ENCODE measurements at places on chromosomes 13 and 19.
A peak's percentile ranks its signal among the peaks of the same experiment; 100 is the strongest.

DNA sequence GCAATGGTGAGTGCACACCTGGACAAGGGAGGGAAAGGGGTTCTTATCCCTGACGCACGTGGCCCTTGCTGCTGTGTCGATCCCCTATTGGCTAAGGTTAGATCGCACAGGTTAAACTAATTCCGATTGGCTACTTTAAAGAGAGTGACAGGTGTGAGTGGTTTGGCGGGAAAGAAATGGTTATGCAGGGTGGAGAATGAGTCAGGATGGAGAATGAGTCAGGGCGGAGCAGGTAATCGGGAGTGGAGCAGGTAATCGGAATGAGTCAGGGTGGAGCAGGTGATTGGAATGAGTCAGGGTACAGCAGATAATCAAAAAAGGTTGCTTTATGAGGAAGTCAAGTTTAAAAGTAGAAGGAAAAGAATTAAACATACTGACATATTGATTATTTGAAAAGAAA lies 24.4 kb upstream of the SIAH3 start:
- no peak for DNase-seq

- no peak for DNase-seq
Measured at GRCh38 chr19:6519289-6519688, 11.5 kb upstream of the TNFSF9 start.

GRCh38 chr13:34004676-34005075 lies 186.7 kb downstream of the RFC3 start:
- DNase-seq: no peak

DNA sequence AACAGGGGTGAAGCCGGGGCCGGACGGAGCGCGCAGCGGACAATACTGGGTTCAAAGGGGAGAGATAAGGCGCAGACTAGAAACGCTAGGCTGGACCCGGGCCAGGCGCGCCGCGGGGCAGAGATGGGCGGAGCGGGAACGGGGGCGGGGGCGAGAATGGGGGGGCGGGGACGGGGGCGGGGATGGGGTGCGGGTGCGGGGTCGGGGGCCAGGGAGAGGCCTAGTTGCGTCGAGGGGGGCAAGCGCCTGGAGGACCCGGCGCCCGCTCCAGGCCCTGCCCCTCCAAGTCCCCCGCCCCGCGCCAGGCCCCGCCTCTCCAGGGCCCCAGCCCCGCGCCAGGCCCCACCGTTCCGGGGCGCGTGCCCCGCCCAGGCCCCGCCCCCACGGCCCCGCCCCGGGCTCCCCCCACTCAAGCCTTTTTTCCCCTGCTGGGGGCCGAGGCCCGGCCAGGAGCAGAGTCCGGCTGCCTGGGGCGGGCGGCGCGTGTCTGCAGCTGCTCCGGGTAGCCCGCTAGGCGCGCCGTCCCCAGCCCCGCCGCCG lies at the start of gene CERS4:
Gene CERS4, plus strand, starts transcription at position 449 of the 540 bp plus-strand sequence. CDS start 41,707 bp downstream, outside the sequence.
- DNase-seq: peak; percentile 93

DNA sequence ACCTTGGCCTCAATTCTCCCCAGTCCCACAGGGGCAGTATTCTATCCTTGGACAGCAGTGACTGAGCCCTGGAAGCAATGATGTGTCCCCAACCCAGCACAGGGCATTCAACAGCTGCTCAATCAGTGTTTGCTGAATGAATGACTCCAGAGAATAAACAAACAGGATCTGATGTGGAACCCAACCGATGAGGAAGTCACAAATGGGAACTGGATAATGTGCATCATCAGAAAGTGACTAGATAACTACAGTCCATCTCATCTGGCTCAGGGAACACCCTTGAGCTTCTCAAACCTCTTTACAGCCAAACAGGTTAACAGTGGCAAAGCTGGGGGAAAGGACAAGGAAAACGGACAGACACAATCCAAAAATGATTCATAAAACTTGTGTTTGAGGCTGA lies 8.2 kb downstream of the SLC25A30 start:
- DNase-seq: no peak

GRCh38 chr19:392375-392970 lies 16.5 kb downstream of the C2CD4C start:
- DNase-seq: peak; percentile 56

- DNase-seq: no peak
Measured at GRCh38 chr13:63024458-63024857, 1608.8 kb upstream of the PCDH20 start.

DNA sequence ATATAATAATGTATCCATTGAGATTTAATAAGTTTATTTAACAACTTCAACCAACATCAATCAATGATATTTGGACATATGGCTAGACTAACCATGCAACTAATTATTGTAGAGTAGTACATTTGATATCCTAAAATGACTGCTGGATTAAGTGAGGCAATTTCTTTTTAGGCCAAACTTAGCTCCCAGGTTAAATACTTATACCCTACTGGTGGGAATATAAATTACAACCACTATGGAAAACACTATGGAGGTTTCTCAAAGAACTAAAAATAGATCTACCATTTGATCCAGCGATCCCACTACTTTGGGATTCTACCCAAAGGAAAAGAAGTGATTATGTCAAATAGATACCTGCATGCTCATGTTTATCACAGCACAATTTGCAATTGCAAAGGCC lies 345.8 kb downstream of the RBM26 start:
- no peak for DNase-seq

- no peak for DNase-seq
Measured at GRCh38 chr13:95231393-95231792, 69.9 kb downstream of the ABCC4 start.

DNA sequence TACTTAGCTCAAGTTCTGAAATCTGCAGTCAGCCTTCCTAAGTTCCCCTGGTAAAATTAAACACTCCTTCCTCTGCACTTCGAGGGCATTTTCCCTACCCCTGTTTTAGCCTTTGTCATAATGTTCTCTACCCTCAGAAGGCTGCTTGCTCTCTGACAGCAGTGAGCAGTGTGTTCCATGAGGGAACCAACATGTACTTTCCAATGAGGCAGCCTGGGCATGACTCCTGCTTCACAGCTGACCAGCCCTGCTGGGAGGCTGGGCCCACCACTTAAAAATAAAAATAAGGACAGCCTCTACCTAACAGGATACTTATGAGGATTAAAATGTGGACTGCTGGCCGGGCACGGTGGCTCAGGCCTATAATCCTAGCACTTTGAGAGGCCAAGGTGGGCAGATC lies 26.4 kb downstream of the RUBCNL start:
- DNase-seq: no peak

DNA sequence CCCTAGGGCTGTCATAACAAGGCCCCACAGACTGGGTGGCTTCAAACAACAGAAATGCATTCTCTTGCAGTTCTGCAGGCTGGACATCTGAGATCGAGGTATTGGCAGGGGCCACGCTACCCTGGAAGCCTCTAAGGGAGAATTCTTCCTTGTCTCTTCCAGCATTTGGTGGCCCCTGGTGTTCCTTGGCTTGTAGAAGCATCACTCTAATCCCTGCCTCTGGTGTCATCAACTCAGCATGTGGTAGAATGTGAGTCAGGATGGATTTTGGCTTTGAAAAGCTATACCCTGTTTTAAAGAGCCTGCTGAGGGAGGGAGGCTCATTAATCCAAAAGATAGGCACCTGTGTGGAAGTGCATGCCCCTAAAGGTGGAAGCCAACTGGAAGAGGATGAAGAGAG lies 7.9 kb upstream of the GGACT start:
- DNase-seq: no peak

DNA sequence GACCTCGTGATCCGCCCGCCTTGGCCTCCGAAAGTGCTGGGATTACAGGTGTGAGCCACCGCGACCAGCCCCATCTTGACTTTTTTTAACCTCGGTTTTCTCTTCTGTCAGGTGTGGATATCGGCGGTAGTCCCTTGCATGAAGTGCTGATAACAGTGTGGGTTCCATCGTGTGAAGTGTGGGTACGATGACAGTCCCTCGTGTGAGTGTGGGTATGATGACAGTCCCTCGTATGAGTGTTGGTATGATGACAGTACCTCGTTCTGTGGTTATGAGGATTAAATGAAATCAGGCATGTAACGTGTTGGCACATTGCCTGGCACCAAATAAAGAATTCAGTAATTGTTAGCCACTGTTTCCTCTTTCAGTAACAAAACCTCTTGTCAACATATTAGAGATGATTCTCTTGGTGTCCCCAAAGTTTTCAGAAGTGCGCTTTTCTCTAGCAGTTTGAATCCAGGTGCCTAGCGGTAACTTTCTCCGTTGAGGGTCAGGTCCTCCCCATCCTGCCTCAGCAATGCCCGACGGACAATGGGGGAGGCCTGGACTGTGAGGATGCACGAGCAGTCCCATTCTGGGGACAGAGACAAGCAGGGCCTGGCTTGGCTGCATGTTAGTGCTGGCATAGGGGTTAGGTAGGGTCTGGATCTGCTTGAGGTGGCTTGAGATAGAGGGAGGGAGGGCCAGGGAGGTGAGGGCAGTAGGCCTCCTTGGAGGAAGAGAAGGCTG lies 15.3 kb downstream of the GATAD2A start:
- no peak for DNase-seq

DNA sequence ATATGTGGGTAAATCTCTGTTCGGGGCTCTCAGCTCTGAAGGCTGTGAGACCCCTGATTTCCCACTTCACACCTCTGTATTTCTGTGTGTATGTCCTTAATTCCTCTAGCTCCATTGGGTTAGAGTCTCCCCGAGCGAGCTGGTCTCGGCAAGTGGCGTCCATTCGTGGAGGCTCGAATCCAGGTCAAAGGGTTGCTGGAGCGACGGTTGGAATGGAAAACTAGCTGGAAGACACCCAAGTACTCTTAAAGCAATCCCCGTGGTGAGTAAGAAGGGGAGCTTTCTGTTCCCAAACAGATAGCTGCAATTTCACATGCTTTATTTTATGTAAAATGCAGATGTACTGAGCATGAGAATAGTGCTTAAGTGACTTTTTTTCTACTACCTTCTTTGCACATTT lies 277.5 kb upstream of the SGCG start:
- DNase-seq: no peak

GRCh38 chr19:46737761-46738171 lies 8.1 kb upstream of the FKRP start:
- DNase-seq: no peak

All from right cardiac atrium (tissue), 5 donors.